ENCODE measurements at places on chromosomes 16 and 17.

DNA sequence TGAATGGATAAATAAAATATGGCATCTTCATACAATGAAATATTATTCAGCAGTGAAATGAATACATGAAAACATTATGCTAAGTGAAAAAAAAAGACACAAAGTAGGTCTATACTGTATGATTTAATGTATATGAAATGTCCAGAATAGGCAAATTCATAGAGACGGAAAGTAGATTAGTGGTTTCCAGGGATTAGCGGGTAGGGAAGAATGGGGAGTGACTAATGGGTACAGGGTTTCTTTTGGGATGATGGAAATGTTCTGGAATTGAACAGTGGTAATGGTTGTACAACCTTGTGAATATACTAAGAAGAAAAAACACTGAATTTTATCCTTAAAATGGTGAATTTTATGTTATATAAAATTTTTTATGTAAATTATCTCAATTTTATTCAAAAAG, 8.5 kb upstream of the MYCBPAP start:
- DNase-seq = no peak

DNA sequence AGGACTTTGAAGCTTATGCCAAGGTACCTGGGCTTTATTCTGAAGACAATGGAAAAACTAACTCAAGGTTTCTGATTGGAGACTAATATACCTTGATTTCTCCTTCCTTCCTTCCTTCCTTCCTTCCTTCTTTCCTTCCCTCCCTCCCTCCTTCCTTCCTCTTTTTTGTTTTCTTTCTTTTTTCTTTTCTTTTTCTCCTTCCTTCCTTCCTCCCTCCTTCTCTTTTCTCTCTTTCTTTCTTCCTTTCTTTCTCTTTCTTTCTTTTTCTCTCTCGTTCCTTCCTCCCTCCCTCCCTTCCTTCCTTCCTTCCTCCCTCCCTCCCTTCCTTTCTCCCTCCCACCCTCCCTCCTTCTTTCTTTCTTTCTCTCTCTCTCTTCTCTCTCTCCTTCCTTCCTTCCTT, 98.6 kb upstream of the AXIN2 start:
- DNase-seq = no peak

GRCh38 chr17:63035271-63035670, 69.2 kb downstream of the TANC2 start:
- no peak for DNase-seq

DNA sequence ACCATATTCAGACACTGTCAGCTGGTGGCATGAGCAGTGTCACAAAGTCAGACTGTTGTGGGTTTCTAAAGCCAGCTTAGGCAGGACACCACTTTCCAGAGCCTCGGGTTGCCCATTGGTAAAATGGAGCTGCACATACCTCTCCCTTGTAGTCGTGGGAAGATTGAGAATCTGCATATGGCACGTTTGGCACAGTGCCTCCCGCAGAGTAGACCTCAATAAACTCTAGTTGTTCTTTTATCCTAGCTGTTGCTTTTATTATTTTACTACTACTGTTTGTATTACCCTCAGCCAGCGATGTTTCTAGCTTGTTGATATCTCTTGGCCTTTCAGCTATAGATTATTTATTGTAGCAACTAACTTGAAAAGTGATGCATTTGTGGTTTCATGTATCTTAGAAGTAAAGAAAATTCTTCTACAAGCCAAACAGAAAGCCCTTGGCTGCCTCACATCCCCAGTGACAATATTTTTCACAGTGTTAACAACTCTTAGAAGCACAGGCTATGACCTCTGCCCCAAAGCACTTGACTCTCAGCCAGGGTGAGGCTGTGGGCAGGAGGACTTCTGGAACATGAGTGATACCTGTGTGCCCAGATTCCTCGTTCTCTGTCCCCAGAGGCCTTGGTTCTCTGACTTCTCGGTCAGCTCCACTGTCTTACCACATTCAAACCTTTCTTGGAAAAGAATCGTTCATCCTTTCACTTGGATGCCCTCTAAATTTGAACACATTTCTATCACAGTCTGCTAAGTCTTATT, 351.6 kb downstream of the SNX29 start:
- no peak for DNase-seq

DNA sequence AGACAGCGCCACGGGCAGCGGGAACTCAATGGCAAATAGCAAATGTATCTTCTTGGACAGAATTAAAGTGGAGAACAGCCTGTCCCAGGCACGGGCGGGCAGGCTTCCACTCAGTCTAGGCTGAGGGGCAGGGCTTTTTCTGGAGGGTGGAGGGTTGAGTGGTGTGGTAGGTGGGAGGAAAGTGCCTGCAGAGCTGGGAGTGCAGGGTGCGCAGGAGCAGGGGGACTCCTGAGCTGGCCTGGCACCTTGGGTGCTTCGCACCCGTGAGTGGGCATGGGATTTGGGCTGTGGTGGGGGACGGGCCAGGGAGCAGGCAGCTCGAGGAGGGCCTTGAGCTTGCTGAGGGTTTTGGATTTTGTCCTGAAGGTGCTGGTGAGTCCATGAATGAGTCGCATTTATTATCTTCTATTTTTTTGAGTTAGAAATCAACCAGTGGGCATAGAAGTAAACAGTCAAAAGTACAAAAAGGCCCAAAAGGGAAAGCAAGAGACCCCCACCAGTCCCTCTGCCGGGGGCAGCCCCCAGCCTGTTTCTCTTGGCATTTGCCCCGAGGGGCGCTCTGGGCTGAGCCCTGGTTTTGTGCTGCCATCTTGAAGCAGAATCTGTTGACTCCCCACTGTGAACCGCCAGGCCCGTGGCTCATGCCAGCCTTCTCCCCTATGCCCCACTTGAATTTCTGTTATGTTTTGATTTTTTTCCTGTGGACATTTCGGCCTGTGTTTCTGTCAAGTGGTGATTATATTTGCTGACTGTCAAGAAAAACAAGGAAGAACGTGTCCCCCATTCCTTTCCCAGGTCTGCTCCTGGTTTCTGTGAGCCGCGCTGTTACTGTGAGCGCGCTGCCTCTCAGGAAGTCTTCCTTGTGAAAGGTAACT, 8.2 kb downstream of the ADORA2B start:
- no peak for DNase-seq

DNA sequence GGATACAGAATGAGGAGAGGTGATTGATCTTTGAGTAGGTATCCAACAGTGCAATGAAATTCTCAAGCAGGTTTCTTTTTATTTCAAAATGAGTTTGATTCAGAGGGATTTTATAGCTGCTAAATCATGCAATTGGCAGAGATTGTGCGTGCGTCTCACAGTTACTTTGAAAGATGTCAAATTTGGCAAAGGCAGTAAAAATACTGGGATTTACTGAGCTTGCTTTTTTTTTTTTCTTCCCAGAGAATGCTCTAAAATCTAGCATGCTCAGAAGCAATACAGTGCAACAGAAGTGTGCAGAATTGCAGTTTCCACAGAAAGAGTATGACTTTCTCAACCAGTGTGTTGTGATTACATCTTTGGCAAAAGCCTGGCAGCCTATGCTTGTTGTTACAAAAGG, 410.7 kb upstream of the GOT2 start:
- DNase-seq = no peak

GRCh38 chr16:57513371-57514102, 22.8 kb downstream of the CCDC102A start:
- DNase-seq = no peak

DNA sequence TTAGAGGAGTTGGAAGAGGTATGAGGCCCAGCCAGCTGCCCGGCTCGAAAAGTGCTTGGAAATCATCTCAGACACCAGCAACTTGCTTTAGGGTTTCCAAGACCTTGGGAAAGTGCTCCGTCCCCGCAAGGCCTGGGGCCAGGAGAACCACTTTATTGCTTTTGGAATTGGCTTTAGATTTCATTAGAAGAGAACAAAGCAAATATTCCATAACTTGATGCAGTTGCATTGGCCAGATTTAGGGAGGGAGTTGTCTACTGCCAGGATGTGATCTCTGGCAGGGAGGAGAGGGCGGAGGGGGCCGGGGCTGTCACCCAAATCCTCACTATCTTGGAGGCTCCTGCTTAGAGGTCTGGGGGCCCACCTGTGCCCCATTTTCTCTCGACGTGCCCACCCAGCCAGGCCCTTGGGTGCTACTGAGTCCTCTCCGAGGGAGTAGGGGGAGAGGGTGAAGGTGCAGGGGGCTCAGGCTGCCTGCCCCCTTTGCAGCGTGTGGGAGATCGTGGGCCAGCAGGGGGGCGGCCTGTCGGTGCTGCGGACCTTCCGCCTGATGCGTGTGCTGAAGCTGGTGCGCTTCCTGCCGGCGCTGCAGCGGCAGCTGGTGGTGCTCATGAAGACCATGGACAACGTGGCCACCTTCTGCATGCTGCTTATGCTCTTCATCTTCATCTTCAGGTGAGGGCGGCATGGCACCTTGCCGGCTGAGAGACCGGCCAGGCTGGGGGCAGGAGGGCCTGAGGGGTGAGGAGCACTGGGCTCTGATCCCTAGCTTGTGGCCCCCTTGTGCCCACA, 30.6 kb downstream of the CACNA1G start:
- DNase-seq = peak; percentile 66

DNA sequence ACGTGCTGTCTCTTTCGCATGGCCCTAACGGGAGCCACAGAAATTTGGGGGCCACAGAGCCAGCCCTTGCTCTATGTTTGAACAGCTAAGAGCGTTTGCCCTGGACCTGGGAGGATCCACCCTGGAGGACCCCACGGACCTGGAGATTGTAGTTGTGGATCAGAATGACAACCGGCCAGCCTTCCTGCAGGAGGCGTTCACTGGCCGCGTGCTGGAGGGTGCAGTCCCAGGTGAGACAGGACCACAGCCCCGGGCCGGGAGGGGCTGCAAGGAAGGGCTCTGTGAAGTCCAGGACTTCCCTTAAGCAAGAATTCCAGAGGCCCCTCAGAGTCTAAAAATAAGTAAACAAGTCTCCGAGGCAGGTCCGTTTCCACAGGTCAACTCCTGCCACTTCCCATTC, 11.9 kb downstream of the CDH15 start:
- DNase-seq = peak; percentile 25

DNA sequence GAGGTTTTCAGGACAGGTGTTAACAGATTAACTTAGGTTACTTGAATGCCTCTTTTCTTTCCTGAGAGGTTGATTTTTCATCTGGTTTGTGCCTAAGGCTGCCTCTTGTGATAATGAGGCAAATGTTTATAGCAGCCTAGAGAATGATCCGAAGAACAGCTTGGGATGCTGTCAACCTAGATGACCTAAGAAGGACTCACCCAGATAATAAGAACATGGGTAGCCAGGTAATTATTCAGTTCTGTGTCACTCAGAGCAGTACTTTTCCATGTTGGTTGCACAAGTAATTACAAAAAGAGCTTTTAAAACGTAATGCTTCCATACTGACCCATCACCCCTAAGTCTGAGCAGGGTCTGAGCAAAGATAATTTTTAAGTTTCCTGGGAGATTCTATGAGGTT, 60.3 kb downstream of the CHD9 start:
- no peak for DNase-seq

- DNase-seq = peak; percentile 25
Observed at GRCh38 chr17:50660042-50660886, 25.6 kb downstream of the ABCC3 start.

GRCh38 chr16:86970726-86971125, 346.5 kb downstream of the C16orf95 start:
- DNase-seq = no peak

DNA sequence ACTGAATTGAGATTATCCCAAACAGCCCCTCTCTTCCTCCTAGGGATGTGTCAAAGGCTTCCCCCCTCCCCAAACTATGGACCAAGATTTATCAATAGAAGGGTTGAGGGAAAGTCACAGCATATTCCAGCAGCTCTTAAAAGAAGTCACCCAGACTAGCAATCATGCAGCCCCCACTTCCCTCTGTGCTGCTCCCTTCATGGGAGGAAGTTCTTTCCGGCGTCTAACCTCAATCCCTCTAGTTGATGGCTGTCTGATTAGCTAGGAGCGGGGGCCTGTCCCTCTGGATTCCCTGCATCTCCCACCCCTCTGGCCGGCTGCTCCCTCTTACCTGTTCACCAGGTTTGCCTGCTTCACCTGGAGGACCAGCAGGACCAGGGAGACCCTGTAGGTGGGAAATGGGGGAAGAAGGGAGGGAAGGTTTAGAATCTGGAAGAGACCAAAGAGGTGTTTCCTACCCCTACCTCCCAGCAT, 9.2 kb downstream of the COL1A1 start:
- peak; percentile 53 for DNase-seq

- no peak for DNase-seq
Observed at GRCh38 chr16:11251525-11252481, 4.2 kb downstream of the SOCS1 start.

DNA sequence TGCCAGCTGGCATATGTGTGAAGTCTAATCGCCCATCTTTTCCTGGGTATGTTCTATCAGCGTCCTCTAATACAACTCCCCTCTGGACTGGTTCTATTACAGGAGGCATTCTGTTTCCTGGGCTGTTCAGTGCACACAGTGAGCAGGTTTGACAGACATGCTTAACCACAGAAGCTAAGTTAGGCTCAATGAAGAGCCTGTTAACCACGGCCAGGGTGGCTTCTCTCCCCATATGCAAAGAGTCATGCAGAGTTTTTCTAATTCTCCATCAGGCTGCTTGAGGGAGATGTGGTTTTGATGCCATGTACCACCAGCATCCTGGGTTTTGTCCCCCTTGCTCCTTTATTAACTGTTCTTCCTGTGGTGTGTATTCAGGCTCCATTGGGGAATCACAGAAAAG, 57.2 kb upstream of the ALOX12 start:
- no peak for DNase-seq

DNA sequence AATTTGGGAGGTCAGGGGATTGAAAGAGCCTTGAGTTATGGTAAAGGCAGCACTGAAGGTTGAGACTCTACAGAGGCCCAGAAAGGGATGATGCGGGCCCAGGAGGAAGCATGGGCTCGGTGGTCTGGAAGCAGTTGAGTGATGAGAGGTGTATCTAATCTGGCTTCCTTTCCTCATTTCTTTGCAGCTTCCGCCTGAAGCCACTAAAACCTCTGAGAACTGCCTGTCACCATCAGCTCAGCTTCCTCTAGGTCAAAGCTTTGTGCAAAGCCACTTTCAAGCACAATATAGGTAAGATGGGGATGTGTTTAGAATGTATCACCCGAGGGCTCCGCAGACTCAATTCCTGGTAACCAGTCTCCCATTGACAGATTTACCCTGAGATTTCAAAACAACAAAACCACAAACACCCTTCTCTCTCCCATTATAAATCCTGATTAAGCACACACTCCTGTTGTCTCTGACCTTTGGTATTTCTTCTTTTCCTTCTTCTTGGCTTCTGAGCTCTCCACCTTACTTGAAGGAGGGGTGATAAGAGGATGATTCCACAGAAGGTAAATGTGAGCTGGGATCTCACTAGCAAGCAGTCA, 21.2 kb downstream of the USP43 start:
- DNase-seq = no peak

DNA sequence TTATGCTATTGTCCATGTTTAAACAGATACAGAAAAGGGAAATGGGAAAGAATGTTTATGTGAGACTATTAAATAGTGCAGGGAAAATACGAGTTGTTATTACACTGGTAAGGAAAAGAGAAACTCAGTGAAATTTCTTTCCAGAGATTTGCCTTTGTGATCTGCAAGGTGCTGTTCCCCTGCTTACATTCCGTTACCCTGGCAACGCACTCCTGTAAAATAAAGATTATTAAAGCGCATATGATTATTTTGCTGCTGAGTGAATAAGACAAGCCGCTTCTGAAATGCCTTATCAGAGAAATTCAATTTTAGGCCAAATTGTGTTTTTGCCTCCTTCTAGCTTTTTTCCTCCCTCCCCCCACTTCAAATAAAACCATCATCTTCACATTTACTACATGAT, 328.6 kb upstream of the PMFBP1 start:
- no peak for DNase-seq

Measured in left hindlimb (tissue), 1 donor.